Pons (tissue), 1 donor: ENCODE measurements at places on chromosomes 5 and 9.
A peak's percentile ranks its signal among the peaks of the same experiment; 100 is the strongest.

DNA sequence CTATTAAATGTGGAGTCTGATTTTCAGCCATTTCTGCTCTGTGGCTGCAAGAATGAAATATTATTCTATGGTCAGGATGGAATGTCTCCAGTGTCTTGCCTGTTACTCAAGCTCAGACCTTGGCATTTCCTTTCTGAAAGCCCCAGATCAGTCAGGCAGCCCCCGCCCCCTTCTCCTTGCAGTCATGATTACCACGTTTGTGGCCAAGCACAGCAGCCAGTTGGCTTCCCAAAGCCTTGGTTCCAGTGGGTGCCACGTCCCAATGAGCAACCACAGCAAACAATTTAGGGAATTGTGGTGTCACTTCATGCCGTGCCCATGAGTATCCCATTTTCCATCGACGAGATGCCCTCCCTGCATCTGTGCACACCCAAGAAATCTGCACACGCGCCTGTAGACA is 9.7 kb upstream of the OBP2A start:
- no peak for DNase-seq

- no peak for DNase-seq
Observed at GRCh38 chr5:136655468-136655867, 290.1 kb upstream of the TRPC7 start.

- no peak for DNase-seq
Observed at GRCh38 chr5:168239325-168239724, 52.1 kb upstream of the WWC1 start.

DNA sequence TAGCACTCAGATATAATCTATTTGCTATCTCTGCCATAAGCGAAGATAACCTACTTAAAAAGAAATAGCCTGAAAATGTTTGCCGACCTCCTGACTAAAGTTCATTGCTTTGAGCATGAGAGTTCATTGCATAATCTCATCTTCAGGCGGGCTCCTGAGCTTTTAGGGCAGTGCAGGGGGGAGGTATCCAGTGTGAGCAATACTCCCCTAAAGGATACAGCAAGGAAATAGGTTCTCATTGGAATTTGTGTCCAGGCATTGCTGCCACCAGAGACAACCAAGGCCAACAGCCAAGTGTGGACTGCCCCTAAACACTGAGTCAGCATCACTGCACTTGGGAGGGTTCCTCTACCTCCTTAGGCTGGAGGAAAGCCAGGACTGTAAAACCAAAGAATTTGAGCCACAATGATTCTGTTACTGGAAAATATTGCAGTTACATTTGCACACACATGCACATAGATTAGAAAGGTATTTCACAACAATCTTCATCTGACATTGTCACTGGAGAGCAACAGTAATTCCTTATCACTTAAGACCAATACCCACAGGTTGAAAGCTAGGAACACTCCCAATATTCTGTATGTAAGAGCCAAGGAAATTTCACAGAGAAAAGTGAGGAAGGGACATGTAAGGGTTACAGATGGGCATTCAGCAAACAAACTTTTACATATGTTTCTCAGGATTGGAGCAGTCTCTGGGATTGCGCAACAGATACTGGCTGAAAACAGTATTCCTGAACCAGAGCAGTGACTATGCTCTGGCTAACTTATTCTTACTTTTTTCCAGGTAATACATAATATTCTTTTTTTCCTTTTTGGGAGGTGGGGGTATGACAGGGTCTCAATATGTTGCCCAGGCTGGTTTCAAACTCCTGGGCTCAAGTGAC is 98.6 kb upstream of the TLE1 start:
- DNase-seq, result no peak

GRCh38 chr5:139676406-139676805 is 28.3 kb downstream of the CXXC5 start:
- DNase-seq, result no peak

GRCh38 chr9:95409650-95410426 is 92.3 kb upstream of the FANCC start:
- no peak for DNase-seq

DNA sequence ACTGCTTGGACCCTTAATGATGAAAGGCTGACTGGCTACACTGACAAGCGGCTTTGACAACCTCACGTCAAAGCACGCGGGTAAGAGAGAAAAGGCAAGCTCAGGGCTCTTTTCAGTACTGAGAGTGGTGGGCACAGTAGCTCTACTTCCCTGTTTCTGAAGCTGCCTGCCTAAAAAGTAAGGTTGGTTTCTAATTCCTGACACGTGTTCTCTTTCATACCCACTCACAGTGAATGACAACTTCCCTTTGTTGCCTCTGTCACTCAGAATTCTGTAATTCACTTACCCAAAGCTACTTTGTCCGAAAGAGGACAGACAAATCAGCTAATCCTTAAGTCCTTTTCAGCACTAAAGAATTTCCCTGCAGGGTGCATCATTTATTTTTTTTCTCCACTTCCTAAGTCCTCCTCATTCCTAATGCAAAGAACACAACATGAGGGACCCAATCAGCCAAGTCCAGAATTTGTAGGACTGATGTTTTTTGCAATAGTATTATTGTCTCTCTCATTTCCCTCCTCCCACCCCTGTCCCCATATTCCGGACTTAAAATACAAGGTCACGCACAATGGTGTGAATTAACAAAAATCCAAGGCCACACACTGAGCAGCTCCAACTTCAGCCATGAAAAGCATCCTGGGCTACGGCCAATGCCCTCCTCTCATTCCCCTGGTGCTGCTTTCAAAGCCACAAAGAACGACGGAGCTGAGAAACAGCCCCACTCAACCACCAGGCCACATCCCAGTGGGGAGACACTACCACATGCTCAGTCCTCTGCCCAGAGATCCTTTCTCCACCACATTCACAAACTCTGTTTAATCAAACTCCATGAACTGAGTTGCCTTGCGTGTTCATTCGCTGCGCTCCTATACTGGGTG is 221.0 kb downstream of the TSSK1B start:
- peak; percentile 66 for DNase-seq

DNA sequence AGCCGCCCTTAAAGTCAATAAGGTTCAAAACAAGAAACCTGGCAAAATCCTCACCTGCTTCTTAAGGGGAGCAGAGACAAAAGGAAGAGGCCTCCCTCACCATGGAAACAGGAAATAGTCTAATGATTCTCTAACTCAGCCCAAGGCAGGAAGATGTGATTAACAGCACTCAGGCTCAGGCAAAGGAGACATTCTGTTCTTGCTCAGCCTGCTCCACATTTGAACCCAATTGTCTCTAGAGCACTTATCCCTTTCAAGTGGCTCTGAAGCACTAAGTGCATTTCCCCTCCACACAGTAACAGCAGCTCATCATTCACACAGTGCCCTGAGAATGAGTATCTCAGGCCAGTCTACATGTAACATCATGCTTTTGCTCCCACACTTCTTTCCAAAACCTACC is 72.3 kb downstream of the NIPSNAP3B start:
- no peak for DNase-seq

DNA sequence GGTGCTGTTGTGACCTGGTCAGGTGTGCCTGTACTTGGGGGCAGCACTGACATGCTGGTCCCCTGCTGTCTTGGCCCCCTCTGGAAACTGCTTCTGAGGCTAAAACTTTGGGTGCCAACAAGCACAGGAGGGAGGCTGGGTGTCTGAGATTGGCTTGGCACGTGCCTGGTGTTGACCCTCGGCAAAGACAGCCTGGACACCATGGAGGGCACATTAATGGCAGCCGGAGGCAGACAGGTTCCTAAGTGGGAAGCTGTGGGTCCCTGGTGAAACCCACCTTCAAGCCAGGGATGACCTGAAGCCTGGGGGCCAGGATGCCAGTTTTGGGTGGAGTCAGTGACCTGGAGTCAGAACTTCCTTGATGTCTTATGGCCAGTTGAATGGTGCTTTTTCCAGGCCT is 894.1 kb downstream of the PTPRD start:
- DNase-seq, result no peak

GRCh38 chr5:137400571-137400970 is 98.6 kb downstream of the SPOCK1 start:
- DNase-seq, result no peak

GRCh38 chr5:176837707-176838115 is 27.4 kb downstream of the UNC5A start:
- peak; percentile 56 for DNase-seq

DNA sequence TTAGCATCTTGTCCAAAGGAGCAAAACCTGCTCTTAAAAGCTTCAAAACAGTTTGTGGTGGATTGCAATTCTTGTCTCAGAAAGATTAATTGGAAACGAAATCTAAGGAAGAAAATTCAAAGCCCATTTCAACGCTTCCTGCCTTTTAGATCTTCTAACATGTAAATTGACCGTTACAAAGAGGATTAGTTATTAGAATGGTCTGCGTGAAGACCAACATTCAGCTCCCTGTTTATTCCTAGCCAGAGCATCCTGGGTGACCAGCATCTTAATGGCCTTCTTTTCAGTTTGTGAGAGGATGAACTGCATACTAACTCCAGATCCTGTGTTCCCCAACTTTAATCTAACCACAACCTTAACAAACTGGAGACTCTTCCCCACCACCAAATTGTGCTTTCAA is 109.9 kb upstream of the SLC1A3 start:
- peak; percentile 67 for DNase-seq
